ENCODE measurements at places on chromosomes 7 and 10.

GRCh38 chr7:83148776-83149175 is 13.9 kb downstream of the PCLO start:
- DNase-seq: no peak

GRCh38 chr7:27605283-27605682 is 57.4 kb downstream of the HIBADH start:
- no peak for DNase-seq

DNA sequence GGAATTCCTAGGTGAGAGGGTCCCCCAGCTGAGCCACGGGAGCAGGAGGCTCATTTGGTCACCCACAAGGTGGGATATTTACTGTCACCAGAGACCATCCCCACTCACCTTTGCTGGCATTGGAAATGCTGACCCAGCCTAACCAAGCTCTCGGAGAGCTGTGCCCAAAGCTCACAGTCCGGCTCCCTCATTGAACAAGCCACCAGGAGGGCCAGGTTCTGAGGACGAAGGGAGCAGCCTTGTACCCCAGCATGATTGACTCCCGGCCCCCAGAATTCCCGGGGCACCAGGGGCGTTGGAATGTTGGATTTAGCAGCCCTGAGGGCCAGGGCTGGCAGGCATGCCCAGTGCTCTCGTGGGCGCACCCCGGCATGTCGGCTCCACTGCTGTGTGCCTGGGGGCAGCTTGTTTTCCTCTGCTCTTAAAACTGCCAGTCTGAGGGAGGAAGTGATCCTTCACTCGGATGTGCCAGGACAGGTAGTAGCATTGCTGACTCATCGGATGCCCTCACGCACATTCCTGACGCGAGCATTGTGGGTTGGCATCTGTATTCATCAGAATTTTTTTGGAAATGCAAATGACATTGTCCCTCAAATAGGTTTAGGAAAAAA is 23.3 kb downstream of the CLIP2 start:
- DNase-seq: no peak

DNA sequence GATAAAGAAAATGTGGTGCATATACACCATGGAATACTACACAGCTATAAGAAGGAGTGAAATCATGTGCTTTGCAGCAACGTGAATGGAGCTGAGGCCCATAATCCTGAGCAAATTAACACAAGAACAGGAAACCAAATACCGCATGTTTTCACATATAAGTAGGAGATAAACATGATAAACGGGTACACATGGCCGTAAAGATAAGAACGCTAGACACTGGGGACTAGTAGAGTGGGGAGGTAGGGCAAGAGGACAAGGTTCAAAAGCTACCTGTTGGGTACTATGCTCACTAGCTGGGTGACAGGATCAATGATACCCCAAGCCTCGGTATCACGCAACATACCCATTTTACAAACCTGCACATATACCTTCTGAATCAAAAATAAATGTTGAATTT is 113.7 kb downstream of the CSTF2T start:
- DNase-seq: no peak

- DNase-seq: no peak
These were observed 57.4 kb upstream of the CASD1 start for GRCh38 chr7:94452239-94452638.

GRCh38 chr10:77310288-77310840 is 327.2 kb downstream of the KCNMA1 start:
- no peak for DNase-seq

GRCh38 chr7:41999736-42000283 is 237.2 kb downstream of the GLI3 start:
- no peak for DNase-seq

- no peak for DNase-seq
These were observed 29.0 kb downstream of the PFKFB3 start for GRCh38 chr10:6231730-6232129.

DNA sequence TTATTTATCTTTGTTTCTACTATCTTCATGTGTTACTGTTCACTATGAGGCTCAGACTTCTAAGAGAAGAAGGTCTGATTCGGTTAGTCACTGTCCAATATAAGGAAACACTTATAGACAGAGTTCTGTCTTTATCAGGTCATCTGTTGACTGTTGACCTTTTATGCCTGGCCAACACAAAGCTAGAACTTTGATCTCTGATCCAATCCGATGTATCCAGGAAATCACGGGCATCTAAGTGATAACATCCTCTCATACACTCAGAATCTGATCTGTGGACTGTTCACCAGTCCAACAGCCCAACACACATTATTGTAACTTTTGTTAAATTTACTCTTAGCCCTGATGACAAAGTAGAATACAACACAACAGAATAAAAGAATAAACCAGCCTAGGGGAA is 114.6 kb downstream of the SRI start:
- DNase-seq: no peak

GRCh38 chr7:96739609-96740008 is 30.0 kb upstream of the SEM1 start:
- DNase-seq: no peak

GRCh38 chr10:129643266-129643665 is 176.2 kb downstream of the MGMT start:
- no peak for DNase-seq

GRCh38 chr7:155169498-155170065 is 99.5 kb downstream of the HTR5A start:
- no peak for DNase-seq

DNA sequence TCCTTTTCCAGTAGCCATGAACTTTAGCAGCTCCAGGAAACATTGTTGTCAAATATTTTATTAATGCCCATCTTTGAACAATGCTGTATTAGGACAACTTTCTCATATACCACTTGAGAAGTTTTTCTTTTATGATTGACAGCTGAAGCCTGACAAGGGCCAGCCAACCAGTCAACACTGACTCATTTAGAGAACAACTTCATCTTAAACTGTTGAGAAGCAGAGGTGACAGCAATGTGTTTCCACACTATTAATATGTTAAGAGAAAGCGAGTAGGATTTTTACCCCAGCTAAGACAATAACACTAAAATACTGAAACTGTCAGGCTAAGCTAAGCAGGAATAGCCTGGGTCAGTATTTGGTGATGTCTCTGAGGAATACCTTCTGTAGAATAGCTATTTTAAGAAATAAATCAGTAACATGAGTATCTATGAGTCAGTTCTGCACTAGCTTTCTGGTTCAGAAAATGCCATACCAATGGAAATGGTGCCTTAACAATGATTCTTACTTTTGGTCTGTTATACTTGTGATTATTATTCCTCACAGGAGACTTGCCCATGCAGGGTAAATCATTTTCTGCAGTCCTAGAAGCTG is 168.8 kb upstream of the POT1 start:
- no peak for DNase-seq

GRCh38 chr10:75032813-75033212 is 78.6 kb upstream of the SAMD8 start:
- no peak for DNase-seq

DNA sequence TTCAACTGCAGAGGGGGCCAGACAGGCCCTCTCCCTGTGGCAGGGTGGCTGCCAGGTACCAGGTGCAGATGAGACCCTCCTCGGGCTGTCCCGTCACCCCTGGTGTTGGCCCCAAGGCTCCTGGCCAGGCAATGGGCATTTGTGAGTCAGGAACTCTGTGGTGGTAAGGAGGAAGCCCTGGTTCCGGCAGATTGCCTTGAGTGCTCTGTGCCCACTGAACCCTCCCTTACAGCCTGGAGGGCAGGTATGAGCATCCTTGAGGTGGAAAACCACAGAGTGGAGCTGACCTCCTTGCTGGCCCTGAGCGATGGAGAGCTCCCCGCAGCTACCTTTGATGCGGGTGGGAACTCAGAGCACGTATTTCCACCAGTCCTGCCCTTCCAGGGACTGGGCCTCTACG is 2.0 kb downstream of the PAOX start:
- DNase-seq: no peak

DNA sequence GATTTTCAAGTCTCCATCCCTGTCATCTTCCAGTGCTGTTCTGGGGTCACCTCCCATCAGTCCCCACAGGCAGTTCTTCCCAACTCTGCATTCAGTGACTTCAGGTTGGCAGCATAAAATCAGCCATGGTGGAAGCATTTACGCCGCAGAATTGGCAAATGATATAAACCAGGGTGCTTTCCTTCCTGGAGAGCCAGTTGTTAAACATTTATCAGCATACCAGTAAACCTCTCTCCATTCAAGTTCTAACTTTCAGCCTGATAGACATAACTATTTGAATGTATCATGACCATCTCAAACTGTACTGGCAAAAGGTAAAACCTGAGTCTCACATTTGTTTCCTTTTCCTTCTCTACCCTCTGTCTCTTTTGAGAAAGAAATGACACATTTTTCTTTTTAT is 69.7 kb upstream of the ITPRID1 start:
- no peak for DNase-seq

DNA sequence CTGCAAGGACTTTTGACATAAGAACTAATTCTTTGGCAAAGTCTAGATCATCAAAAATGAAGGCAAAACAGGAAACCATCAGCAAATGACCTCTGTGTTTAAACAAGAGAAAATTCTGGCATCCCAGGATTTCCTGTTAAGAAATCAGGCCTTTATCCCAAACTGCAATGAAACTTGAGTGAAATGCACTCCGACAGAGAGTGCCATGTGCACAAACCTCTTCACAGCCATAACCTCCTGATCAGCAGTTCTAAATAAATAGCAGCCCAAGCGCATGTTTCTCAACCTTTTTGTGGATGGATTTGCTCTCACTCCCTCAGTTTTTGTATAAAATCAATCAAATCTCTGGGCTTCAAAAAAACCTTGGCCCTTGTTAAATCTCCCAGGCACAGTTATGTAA is 107.7 kb upstream of the EEPD1 start:
- no peak for DNase-seq

- DNase-seq: no peak
These were observed 110.9 kb upstream of the HDAC9 start for GRCh38 chr7:18384491-18385143.

DNA sequence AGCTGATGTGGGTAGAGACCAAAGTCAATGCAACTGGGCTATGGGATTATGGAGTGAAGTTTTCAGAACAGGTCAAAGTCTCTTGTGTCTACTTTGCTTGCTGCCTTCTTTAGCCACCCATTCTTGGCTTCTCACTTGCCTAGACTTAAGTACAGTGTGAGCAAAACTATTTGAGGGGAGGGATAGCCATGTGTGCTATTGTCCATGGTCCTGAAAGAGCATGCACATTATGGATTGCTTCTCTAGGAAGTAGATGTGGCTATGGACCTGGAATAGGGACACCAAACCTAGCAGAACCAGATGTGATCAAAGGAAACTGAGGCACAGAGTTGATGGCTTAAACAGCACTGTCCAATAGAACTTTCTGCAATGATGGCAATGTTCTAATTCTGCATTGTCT is 81.9 kb upstream of the ZNF800 start:
- no peak for DNase-seq

DNA sequence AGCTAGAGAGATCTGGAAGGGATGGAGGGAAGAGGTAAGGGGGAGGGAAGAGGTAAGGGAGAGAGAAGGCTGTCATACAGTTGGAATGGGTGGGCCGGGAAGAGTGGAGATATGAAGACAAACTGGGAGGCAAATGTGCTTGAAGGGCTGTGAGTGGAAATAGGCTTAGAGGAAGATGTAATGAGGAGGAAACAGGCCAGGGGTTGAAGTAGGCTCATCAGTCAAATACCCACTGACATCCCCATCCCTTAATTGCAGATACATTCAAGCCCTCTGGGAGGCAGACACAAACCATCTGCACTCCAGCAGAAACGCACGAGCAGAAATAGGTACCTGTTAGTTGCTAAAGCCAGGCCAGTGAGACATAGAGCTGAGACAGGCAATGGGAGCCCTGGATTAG is 2.1 kb downstream of the SYNPO2L start:
- DNase-seq: peak; percentile 26

- DNase-seq: no peak
These were observed 625.1 kb downstream of the DNAJB6 start for GRCh38 chr7:157961731-157962457.

DNA sequence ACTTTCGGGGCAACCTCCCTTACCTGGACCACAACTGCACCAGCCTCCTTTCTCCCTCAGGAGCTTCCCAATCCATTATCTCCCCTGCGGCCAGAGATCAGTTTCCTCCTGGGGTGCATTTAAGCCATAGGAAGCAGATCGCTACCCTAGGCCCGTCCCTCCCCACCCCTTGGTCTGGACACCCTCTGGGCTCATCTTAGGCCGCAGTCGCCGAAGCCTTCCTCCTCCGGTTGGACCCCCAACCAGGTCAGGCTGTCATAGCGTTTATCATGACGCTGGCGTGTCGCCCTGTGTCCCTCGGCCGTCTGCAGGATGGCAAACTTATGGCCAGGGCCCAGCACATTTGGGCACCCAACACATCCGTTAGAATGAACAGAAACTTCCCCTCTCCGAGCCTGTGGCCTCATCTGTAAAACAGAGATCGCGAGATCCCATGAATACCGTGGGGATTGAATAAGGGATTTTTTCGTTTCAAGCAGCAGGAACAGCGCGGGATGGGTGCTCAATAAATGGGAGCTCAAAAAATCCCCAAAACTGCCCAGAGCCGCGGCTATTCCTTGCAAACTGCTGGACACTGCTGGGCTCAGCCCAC is 669 bp upstream of the AP5Z1 start:
- peak; percentile 70 for DNase-seq

GRCh38 chr10:11838298-11838852 is 15.2 kb downstream of the PROSER2 start:
- DNase-seq: no peak

GRCh38 chr10:62870866-62871265 is 54.7 kb upstream of the EGR2 start:
- DNase-seq: no peak

GRCh38 chr7:151017953-151018420 is 6.3 kb downstream of the ATG9B start:
- peak; percentile 44 for DNase-seq

DNA sequence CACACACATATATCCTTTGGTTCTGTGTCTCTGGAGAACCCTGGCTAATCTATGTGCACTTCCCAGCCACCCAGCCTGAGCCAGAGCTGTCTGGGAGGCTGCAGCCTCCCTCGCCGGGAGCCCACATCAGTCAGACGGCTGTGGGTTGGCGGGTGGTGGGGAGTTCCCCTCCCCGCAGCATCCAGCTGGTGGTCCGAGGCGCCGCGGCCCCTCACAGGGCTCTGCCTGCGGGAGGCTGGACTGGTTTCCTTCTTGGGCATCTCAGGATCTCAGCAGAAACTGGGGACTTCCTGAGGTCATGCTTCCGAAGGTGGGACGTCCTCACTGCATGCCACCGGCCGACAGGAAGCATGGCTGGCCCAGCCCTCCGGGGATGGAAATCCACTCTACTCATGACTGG is 22.0 kb upstream of the PSMG3 start:
- no peak for DNase-seq

- peak; percentile 53 for DNase-seq
These were observed 96.7 kb downstream of the ARHGAP22 start for GRCh38 chr10:48507933-48508790.

- no peak for DNase-seq
These were observed 143.6 kb downstream of the LRRC4 start for GRCh38 chr7:127887631-127888030.

All from EL (cell line).